Parietal lobe (tissue), 2 donors: ENCODE measurements at places on chromosomes 7 and 10. TPM values are rescaled to one million over a fixed set of nuclear protein-coding genes. Genes with fewer than 3 reads are reported as not detected.

SH2B2 gene
- total RNA-seq, result 16.0 TPM

POM121L12 gene
- total RNA-seq, result not detected

BLNK gene
- total RNA-seq, result 1.3 TPM

SUFU gene
- 7.5 TPM for total RNA-seq

MYH16 gene
- not detected for total RNA-seq

AKR1D1 gene
- not detected for total RNA-seq

SOSTDC1 gene
- total RNA-seq, result 13.1 TPM

IDI2 gene
- total RNA-seq, result not detected

SORBS1 gene
- total RNA-seq, result 303 TPM

GJC3 gene
- total RNA-seq, result not detected

PTF1A gene
- not detected for total RNA-seq

TAS2R4 gene
- total RNA-seq, result 16.6 TPM

TCTN3 gene
- total RNA-seq, result 16.6 TPM

NEURL1 gene
- total RNA-seq, result 44.4 TPM

GIMAP8 gene
- total RNA-seq, result 1.3 TPM

SPDYE18 gene
- total RNA-seq, result 0.94 TPM

OLAH gene
- total RNA-seq, result not detected

PODXL gene
- 23.2 TPM for total RNA-seq

COBL gene
- total RNA-seq, result 8.1 TPM

CRPPA gene
- total RNA-seq, result 7.2 TPM

HMX2 gene
- total RNA-seq, result not detected

GRID1 gene
- total RNA-seq, result 26.3 TPM

PRR15 gene
- total RNA-seq, result not detected

GTF2IRD1 gene
- 27.5 TPM for total RNA-seq

NKX2-3 gene
- not detected for total RNA-seq

ARHGAP22 gene
- 5.0 TPM for total RNA-seq

NANOS1 gene
- 2.8 TPM for total RNA-seq

INMT gene
- not detected for total RNA-seq

COL13A1 gene
- total RNA-seq, result 5.0 TPM
